SK-MEL-5 (cell line): ENCODE measurements at places on chromosomes 2 and 18.
A peak's percentile ranks its signal among the peaks of the same experiment; 100 is the strongest.

DNA sequence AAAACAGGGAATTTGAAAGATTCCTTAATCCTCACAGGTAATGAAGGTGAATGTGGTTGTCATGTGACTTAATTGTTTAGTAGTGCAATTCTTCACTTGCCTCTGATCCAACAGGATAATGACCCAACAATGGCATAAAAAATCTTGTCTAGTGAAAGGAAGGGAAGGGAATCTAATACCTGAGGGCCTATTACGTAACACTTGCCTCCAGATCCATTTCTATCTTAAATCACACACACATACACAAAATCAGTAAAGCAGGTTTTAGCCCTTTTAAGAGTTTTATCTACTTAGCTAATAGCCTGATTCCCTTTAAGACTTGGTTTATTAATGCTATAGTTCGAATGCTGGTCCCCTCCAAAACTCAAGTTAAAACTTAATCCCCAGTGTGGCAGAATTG, 118.6 kb downstream of the TMEM163 start:
- no peak for DNase-seq

DNA sequence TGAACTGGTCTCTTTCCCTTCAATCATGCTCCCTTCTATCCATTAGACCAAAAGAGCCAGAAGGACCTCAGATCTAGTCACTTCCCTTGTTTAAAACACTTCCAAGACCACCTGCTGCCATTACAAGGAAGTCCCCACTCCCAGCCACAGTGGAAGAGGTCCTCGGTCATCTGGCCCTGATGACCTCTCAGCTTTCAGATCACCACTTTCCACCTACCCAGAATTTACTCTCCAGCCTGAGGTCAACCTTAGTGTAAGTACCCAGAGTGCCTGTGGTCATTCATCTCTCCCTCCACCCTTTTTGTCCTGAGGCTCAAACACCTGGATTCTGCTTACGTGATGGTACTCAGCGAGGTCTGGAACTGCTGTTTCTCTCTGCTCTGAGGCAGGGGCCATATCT, 67.1 kb downstream of the MARCO start:
- no peak for DNase-seq

- DNase-seq, result peak; percentile 3
These were observed 154.8 kb upstream of the APCDD1 start for GRCh38 chr18:10299643-10300042.

DNA sequence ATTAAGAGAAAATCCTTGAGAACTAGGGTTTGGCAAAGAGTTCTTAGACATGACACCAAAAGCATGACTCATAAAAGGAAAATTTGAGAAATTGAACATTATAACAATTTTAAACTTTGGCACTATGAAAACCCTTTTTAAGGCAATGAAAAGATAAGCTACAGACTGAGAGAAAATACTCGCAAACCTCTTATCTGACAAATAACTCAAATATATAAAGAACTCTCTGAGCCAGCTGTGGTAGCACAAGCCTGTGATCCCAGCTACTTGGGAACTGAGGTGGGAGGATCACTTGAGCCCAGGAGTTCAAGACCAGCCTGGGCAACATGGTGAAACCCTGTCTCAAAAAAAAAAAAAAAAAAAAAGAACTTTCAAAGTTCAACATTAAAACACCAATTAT, 70.5 kb downstream of the FAM168B start:
- DNase-seq, result no peak

- no peak for DNase-seq
These were observed 37.7 kb upstream of the ST3GAL5 start for GRCh38 chr2:85926526-85926925.

- DNase-seq, result no peak
These were observed 21.1 kb upstream of the CELF4 start for GRCh38 chr18:37586656-37587225.

DNA sequence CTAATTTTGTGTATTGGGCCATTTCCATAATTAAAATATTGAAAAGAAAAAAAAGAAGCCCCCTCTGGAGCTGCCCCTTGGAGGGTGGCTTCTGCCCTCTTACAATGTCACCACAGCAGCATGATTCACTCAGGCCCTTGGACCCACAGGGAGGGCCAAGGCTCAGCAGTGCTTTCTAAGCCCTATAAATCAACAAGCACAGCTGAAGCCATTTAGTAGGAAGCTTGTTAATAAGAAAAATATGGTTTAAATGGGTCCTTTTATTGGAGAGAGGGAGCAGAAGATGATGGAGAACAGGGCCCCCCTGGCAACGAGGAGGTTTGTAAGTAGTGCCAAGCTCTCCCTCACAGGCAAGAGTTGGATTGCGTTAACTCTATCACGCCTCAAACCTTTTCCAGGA, 107.6 kb upstream of the FZD7 start:
- DNase-seq, result no peak

GRCh38 chr2:233925402-233925801, 8.2 kb downstream of the TRPM8 start:
- no peak for DNase-seq
